ENCODE measurements at places on chromosomes 1 and 21. TPM values are rescaled to one million over a fixed set of nuclear protein-coding genes. Genes with fewer than 3 reads are reported as not detected.

- H3K27ac ChIP-seq: no peak overlapping the region
- H3K4me3 ChIP-seq: no peak overlapping the region
- no peaks in the 10 kb centered on the region for H3K36me3 ChIP-seq
- DNase-seq: no peak
Observed at GRCh38 chr1:235637756-235638534, 11.6 kb downstream of the GNG4 start.

DNA sequence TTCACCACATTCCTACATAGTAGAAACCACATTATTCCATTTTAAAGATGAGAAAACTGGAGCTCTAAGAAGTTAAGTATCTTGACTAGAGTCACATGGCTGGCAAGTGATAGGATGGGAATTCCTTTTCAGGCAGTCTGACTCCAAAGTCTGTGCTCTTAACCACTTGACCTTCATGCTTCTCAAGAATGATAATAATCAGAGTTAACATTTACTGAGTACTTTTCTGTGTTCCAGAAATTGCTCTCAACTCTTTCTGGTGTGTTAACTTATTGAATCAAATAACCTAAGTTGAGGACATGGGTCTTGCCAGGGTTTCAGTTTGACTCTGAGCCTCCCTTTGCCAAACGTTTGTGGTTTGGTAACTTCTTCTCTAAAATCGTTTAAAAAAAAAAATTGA lies 169.4 kb downstream of the RASAL2 start:
- no peak overlapping the region for H3K4me3 ChIP-seq
- no peak for DNase-seq
- no peak overlapping the region for H3K27ac ChIP-seq
- no peaks in the 10 kb centered on the region for H3K27me3 ChIP-seq
- no peaks in the 10 kb centered on the region for H3K36me3 ChIP-seq

DNA sequence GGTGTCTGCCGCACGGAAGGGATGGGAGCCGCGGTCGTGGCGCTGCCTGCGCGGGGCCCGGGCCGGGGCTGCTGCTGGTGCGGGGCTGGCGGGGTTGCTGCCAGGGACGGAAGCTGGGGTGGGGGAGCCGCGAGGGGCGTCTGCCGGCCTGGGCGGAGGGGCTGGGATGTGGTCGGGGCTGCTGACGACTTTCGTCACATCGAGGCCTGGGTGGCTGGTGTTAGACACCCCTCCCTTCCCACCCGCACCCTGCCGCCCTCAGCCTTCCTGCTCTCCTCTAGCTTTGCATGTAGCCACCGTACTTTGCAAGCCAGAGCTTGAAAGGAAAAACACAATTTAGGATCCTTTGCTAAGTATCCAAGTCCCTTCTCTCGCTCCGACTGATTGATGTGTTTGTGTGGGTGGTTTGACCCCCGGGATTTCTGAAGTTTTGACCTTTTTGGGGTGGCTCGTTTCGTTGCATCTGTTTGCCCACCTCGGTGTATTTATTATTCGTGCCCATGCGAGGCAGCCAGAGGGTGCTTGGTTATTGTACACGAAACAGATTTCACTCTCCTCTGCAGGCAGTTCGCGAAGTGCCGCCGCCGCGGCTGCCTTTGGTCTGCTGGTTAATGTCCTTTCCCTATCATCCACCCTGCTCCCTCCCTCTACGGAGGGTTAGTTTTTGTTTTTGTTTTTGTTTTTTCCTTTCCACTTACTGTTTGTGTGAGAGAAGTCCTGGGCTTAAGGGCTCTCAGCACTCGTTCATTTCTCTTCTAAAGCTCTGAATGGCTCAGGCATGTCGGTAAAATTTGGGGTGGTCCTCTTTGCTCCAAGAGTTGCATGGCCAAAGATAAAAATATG lies 868 bp downstream of the C1orf21 start:
- H3K4me3 ChIP-seq: peak overlapping the region; percentile 98
- H3K27me3 ChIP-seq: no peaks in the 10 kb centered on the region
- peak overlapping the region; percentile 94 for H3K27ac ChIP-seq
- DNase-seq: peak; percentile 59

The FAM151A gene
- total RNA-seq: not detected

DNA sequence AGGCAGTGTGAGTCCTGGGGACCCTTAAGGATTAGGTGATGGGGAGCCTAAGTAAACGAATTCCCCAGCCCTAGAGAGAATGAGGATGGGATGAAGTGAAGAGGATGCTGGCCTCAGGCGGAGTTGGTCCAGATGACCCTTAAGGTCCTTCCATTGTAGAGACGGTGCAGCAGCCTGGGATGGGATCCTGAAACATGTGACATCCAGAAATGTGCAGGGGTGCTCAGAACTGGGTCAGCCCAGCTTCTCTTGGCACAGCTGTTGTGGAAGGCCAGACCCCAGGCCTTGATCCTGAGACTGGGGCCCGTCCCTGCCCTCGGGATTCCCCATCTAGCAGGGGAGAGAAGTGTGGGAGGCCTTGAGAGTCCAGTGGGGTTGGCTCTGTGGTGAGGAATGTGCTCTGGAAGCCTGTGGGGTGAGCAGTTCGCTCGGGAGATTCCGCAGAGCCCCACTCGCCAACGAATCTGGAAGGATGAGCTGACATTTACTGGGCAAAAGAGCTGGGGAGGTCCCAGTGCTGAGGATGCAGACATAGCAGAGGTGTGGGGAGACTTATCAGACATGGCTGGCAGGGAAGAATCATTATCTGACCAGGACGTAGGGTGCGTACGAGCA lies 28.1 kb downstream of the A3GALT2 start:
- no peak overlapping the region for H3K4me3 ChIP-seq
- H3K36me3 ChIP-seq: no peaks in the 10 kb centered on the region
- no peaks in the 10 kb centered on the region for H3K27me3 ChIP-seq
- no peak for DNase-seq

GRCh38 chr1:150022357-150022756 lies 11.8 kb upstream of the OTUD7B start:
- no peak overlapping the region for H3K4me3 ChIP-seq
- H3K27me3 ChIP-seq: no peaks in the 10 kb centered on the region
- no peaks in the 10 kb centered on the region for H3K4me1 ChIP-seq
- no peak overlapping the region for H3K27ac ChIP-seq
- no peak for DNase-seq
- H3K36me3 ChIP-seq: no peaks in the 10 kb centered on the region
